Fibroblast of upper back skin (primary cell): ENCODE measurements at places on chromosomes 16 and 17.

DNA sequence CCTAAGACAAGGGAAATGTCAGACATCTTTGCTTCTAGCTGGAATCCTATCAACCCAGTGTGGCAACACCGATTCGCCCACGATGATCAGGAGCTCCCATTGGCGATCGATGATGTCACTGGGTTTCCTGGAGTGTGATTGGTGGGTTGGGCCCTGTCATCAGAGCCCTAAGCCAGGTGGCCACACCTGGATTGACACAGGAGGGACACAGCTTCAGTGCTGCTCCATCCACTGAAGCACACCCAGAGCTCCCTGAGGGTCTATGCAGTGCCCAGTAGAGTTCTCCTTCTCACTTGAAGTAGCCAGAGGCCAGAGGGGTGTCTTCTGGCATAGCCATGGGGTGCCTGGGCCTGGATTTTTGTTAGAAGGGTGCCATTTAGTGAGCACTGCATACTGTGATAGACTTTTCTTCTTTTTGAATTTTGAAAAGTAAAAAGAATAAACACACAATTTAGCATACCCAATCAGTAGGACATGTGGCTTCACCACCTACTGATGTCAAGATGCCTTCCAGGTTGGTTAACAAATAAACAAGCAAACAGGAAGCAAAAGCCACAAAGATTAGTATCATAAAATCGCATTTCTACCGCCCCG is 77.6 kb downstream of the CMIP start:
- DNase-seq = no peak

DNA sequence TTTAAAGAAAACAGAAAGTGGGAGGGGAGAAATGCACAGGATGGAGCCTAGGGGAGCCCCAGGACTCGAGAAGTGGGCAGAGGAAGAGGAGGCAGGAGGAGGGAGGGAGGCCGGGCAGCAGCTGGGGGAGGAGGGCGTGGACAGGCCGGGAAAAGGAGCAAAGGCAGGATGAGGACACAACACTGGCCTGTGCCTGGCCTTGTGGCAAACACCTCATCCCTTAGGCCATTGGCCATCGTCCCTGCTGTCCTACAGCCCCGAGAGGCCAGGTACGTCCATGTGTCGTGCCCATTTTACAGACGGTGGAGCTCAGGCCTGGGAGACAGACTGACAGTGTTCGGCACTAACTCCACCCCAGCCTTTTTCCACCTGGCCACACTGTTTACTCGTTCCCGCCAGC is 15.9 kb downstream of the JPH3 start:
- DNase-seq = no peak

GRCh38 chr16:17382514-17382913 is 88.2 kb downstream of the XYLT1 start:
- DNase-seq = no peak

DNA sequence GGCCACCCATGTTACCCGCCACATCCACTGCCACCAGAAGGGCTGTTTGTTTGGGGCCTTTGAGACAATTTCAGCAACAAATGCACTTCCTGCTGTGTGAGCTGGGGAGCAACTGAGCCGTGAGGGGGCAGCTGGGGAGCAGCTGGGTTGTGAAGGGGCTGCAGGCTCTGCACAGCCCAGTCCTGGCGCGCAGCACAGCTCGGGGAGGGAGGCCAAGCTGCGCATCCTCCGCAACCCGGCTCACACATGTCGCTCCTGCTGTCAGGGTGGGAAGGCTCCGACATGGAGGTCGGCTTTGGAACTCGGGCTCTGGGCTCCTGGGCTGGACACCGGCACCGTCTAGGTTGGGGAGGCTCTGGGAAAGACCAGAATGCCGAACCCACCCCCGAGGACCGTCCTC is 53.6 kb downstream of the CBFA2T3 start:
- no peak for DNase-seq
